Left kidney (tissue), 8 donors: ENCODE measurements at places on chromosomes 2 and 18.

DNA sequence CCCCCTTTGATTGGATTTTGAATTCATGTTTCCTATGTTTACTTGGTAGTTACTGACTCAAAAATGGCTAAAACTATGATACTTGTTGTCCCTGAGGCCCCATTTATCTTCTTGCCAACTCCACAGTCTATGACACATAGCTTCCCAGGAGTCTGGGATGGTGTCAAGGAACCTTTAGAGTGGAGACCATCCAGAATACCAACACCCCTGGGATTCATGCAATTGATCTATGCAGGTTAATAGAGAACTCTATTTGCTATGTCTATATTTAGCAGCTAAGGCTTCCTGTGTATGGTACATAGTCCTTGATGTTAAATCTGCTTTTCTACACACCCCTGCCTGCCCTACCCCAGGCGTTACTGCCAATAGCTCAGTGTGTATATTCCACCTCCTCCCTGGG lies 218.5 kb upstream of the HDAC4 start:
- DNase-seq, result no peak

DNA sequence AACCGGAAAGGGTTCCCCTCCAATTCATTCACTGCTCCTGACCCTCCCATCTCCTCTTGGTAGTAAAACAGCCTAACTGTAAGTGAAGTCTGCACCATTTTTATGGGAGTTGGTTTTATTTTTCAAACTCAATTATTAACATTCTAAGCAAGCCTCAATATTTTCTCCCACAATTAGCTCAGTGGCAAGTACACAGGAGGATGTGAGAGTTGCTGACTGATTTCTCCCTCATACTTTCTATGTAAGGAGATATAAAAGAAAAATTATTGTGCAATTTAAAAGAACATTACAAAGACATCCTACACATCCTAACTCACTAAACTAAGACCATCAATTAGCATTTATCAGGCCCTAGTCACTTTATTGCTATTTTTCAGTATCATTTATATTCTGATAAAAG lies 73.9 kb downstream of the PIAS2 start:
- no peak for DNase-seq

DNA sequence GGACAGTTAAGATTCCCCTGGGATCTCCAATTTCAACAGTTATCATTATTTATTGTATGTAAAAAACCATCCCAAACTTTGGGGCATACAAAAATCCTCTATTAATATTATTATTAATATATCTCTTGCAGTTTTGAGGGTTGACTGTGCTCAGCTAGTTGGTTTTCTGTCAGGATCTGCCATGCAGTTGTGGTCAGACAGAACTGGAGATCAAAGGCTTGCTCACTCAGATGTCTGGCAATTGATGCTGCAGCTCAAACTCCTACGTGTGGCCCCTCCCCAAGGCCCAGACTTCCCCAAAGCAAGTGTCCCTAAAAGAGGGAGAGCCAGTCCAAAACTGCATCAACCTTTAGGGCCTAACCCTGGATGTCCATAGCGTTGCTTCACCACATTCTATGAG lies 204.7 kb downstream of the TTC32 start:
- DNase-seq, result no peak

DNA sequence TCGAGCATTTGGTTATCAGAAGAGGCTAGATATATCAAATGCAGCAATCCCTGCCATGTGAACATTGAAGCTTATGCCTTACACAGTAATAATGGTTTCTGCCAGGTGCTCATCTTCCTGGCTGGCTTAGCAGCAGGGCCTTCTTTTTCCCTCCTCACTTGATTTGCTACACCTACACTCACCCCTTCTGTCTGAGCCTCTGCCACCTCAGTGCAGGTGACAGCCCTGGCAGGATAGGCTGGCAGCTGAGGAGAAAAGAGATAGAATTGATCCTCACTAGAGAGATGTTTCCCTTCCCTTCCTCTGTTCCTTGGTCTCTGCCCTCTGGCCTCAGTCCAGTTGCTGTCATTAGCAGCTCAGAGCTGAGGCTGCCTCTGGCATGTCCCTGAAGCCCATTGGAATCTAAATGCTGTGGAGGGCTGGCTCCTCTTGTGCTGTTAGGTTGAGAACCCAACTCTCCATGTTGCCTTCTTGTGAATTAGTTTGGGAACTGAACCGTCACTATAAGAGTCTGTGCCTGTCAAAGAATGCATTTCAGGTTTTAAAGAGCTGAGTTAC lies 18.2 kb downstream of the MPHOSPH10 start:
- no peak for DNase-seq

DNA sequence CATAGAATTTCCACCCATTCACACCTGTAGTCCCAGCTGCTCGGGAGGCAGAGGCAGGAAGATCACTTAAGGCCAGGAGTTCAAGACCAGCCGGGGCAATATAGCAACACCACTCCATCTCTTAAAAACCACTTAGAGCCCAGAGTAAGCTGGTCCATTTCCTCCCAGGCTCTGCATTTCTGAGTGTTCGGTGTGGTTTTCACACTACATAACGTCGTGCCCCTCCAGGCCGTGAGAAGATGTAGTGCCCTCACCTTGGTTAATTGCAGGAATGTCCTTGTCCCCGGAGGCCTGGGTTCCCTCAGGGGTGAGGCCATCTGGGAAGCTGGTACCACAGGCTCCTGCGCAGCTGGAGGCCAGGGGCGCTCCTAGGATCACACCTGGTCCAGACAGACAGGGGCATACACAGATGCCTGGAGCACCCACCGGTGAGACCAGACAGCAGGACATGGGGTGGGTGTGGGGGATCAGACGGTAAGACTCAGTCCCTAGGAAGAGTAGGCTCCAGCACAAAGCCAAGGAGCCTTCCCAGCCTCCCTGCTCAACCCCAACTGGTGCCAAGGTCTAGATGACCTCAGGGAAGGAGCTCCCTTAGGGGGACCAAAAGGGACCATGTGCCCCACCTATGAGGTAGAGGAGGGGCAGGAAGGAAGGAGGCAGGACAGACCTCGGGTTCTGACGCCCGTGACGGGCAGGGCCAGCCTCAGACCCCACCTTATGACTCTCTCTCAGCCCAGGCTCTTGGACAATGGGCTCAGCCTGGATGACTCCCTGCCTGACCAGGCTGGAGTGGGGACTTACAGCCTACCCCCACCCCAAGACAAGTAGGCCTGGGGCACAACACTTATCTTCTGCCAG lies 752 bp downstream of the ASTL start:
- no peak for DNase-seq

- DNase-seq, result no peak
These were observed 36.5 kb upstream of the GLS start for GRCh38 chr2:190843890-190844699.

DNA sequence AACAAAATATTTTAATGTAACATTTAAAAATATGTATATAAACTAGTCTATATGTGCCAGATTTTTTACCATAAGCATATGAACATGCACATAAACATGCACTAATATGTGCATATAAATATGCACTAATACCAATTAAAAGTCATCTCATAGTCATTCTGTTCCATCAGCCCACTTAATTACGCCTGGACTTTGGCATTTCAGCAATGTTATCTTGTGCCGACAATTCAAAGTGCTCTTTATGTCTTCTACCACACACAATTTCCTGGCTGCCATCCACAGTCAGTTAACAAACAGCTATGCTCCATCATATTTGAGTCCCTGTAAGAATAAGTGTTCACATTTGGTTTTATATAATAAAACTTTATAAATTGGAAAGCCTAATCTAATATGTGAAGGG lies 92.6 kb upstream of the TSPYL6 start:
- DNase-seq, result no peak

DNA sequence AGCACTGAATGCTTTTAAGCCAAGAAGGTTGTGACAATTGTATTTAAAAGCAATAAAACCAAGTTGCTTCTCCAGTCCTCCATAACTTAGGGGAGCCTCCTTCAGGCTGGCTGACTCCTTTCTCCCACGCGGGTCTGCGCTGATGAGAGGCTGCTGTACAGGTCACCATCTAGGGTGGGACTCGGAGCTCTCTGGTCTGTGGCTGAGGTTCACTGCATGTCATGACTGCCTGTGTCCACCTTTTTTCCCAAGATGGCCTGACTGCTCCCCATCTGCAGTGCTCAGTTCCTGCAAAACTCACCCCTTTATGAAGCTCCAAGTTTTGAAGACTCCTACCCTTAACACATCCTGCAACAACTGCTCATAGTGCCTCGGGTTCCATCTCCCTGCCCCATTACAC lies 194.4 kb downstream of the AFF3 start:
- no peak for DNase-seq

DNA sequence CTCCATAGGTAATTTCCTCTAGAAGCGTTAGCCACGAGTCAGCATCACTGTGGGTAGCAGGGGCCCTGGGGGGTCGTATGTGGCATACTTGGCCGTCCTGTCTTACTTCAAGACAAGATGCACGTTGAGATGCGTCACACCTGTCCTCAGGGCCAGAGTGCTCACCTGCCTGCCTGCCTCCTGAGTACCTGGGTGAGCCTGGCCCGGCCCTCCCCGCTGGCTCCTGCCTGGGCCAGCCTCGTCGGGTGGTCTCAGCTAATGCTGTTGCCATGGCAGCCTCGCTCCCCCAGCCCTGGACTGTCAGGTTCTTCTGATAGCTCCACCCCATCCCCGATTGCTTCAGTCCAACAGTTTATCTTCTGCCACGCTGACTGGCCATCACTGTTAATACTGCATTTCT lies 232.4 kb downstream of the GBX2 start:
- DNase-seq, result no peak

GRCh38 chr2:85194780-85195480 lies 61.7 kb downstream of the TCF7L1 start:
- DNase-seq, result no peak

DNA sequence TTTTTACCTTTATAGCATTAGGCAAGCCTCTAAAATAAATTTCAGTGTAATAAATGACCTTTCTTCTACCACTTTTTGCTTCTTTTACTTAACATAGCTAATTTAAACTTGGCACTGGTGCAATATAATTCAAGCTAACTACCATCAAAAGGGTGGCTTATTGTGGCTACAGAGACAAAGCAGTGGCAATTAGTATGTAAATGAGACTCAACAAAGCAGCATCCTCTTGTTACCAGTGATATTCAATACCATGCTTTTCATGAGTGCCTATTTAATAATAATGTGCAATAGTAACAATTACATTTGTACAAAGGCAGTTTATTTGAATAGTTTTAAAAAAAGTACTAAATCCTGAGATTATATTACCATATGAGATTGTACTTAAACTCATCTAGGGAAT lies 93.4 kb downstream of the SOS1 start:
- DNase-seq, result no peak

DNA sequence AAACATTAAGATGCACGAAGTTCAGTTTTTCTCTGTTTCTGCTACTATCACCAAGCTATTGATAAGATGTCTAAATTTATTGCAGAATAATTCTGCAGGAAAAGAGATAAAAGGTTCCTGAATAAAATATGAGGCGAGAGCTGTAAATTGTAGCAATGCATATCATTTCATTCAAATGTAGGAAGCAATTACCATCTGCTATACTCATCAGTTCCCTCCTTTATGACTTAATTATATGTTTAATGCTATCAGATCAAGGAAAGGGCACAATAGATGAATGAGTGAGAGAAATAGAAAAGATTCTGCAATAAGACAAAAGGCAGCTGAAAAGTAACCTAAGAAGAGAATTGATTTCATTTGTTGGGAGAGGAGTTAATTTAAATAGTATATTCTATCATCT lies 108.2 kb upstream of the GALNT5 start:
- DNase-seq, result no peak

DNA sequence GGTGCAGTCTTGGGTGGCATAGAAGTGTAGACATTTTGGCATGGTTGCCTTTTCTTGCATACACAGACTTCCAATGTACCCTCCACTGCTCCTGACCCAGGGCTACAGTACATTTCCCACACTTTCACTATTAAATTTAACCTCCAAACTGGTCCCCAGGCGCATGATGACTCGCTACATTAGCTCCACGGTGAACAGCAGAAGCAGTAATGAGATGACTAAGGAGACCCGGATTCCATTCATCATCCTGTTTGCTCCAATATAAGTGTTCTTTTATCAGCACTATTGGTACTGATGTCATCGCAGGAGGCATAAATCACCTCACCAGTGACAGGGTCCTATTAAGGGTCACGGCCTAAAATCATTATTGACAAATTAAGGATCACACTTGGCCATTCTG lies 316.5 kb downstream of the EN1 start:
- no peak for DNase-seq

DNA sequence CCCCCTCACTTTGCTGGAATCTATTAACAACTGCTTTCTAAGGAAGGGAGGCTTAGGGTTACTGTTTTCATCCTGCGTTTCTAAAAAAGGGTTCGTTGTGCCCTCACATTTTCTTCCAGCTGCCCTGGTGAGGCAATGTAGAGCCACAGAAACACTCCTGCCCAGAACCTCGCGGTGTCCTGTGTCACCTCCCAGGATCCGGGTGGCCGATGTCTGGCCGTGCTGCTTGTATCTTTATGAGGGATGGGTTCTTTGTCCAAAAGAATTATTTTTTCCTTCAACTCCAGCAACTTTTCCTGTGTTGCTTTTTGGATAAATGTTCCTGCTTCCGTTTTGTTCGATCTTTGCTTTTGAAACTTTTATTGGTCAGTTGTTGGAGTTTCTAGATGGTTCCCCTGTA lies 291.8 kb upstream of the HS6ST1 start:
- no peak for DNase-seq

- DNase-seq, result no peak
These were observed 288.2 kb downstream of the NBAS start for GRCh38 chr2:15272942-15273341.

GRCh38 chr2:235458839-235459273 lies 35.0 kb upstream of the AGAP1 start:
- DNase-seq, result no peak

- DNase-seq, result no peak
These were observed 23.7 kb downstream of the FAM178B start for GRCh38 chr2:96962567-96963203.

DNA sequence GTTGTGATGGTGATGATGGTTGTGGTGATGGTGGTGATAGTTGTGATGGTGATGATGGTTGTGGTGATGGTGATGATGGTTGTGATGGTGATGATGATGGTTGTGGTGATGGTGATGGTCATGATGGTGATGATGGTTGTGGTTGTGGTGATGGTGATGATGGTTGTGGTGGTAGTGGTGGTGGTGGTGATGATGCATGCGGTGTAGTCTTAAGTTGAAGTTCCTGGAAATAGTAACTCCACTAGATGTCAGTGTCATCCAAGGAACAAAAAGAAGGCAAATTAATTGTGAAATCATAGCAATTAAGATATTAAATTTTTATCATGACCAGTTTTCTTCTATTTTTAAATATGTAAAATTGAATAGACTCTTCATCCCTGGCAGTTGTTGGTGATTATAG lies 309.2 kb downstream of the AGAP1 start:
- no peak for DNase-seq

GRCh38 chr2:143901185-143901842 lies 618.6 kb downstream of the ZEB2 start:
- no peak for DNase-seq

GRCh38 chr18:37320317-37320716 lies 245.3 kb downstream of the CELF4 start:
- no peak for DNase-seq

GRCh38 chr2:232887171-232887850 lies 17.2 kb downstream of the SNORC start:
- DNase-seq, result no peak

DNA sequence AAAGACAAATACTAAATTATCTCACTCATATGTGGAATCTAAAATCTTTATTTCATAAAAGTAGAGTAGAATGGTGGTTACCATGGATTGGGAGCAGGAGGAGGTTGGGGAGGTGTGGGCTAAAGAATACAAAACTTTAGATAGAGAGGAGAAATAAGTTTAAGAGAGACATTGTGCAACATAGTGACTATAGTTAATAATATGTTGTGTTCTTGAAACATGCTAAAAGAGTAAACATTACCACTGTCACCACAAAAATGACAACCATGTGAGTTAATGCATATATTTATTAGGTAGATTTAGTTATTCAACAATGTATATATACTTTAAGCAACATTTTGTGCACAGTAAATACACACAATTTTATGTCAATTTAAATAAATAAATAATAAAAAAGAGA lies 128.5 kb upstream of the COL3A1 start:
- DNase-seq, result no peak
